ENCODE measurements at places on chromosomes 13 and 19.

DNA sequence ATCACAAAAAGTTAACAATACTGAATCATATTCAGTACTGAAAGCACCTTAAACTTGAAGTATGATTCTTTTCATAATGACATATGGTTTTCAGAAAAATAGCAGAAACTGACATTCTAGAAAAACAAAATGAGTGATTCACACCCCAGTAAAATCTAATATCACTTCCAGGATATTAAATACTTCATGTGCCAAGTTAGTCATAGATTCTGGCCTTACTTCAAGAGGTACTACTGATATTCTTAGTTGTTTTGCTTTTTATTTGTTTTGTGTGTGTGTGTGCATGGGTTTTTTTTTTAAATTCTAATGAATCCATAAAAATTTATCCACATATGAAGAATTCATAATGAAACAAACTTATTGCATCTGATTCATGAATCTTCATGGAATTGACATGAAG lies 207.9 kb upstream of the UFM1 start:
- no peak for DNase-seq

DNA sequence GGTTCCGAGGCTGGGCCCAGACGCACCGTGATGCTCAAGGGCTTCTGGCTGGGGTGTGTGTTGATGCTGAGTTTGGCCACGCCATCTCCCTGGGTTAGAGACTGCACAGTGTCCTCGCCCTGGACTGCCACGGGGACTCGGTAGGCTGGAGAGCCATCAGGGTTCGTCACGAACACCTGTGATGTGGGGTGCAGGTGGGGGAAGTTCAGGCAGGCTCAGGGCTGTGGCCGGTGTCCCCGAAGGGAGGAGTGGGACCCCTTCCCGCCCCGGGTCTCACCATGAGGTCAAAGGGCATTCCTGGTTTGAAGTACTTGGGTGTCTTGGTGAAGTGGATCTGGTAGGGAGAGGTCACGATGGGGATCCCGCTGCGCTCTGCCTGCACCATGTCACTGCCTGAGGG lies 8.2 kb downstream of the C3 start:
- no peak for DNase-seq

GRCh38 chr13:26074706-26075105 lies 22.9 kb upstream of the SHISA2 start:
- DNase-seq: no peak

- no peak for DNase-seq
Observed at GRCh38 chr13:94966422-94966955, 254.1 kb upstream of the SOX21 start.

GRCh38 chr13:42968906-42969305 lies 23.1 kb downstream of the EPSTI1 start:
- no peak for DNase-seq

DNA sequence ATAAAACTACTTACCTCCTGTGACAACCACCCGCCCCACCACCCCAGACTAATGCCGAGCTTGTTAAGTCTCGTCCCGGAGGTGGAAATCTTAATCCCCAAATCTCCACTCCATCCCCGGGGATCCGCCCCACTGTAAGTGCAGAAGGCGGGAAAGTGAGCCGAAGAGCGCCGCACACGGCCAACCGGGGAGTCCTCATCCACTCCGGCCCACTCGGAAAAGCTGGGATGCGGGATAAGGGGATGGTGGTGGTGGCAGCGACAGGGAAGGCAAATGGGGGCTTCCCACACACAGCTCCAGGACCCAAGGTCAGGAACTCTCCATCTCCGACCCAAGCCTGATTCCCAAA lies 621 bp downstream of the FBL start:
- DNase-seq: peak; percentile 5

GRCh38 chr19:28235606-28236125 lies 977.3 kb downstream of the UQCRFS1 start:
- DNase-seq: no peak

GRCh38 chr13:36273431-36273830 lies 24.2 kb downstream of the CCDC169 start:
- no peak for DNase-seq

DNA sequence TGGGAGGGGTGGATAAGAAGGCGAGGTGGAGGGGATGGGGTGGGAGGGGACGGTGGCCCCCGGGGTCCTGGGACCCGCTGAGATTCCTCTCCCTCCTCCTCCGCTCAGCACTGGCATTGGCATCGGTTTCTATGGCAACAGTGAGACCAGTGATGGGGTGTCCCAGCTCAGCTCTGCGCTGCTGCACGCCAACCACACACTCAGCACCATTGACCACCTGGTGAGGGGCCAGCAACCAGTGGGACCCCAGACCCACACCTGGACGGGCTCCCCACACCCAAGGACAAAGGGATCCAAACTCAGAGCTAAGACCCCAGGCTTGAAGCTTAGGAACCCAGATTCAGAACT lies 5.9 kb downstream of the TTYH1 start:
- DNase-seq: no peak

DNA sequence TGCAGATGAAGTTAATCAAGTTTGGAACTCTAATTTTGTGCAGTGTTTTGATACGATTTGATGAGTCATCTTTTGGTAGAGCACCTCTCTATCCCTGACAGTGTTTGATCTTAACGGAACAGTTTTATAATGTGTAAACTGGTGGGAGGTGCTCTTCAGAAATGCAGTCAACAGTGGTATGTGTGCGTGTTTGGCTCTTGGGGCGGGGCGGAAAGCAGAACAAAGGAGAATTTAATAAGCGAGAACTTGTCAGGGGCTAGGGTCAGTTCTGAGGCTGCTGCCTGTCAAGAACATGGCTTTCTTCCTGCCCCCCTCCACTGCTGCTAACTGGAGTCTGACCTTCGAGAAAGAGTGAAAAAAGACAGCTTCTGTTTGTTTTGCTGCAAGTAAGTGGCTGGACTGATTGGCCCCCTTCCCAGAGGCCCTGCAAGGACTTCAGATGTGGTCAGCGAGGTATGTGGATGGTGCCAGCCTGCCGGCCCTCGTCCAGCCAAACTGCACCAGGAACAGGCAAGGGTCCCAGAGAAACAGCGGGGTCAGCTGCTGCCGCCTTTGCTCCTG lies 40.8 kb downstream of the BBC3 start:
- DNase-seq: no peak

DNA sequence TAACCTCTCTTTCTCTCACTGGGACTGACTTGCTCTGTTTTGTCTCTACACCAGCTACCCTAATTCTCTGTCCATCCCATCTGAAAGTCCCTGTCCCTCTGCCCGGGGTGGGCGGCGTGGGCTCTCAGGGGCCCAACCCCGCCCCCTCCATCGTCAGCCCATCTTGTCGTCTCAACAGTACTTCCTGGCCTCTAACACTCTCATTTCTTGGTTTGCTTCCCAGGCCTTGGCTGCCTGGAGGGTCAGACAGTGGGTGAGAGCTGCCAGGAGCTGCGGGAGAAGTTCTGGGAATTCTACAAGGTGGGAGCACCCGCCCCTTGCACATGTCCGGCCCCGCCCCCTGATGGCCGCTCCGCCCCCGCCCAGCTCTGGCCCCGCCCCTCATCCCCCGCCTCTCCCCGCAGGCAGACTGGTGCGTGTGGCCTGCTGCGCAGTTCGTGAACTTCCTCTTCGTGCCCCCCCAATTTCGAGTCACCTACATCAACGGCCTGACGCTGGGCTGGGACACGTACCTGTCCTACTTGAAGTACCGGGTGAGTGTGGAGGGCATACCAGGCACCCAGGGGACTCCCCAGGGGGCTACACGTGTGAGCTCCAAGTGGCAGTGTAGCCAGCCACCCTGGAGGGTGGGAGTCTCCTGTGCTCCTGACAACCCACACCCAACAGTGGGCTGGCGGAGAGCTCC lies 1.7 kb downstream of the MPV17L2 start:
- DNase-seq: no peak

- DNase-seq: peak; percentile 45
Observed at GRCh38 chr13:52975161-52975560, 53.5 kb upstream of the OLFM4 start.

DNA sequence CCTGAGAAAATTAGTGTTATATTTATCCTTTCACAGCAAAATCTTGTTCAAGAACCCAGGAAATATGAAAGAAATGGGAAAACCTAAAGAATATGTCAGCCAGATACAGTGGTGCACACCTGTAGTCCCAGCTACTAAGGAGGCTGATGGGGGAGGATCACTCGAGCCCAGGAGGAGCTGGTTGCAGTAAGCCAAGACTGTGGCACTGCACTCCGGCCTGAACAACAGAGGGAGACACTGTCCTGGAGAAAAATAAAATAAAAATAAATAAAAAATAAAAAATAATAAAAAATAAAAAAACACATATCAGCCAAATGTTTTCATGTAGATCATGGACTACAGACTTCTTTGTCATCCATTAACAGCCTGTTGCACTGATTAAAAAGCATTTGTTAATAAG lies 244.8 kb upstream of the KLHL1 start:
- no peak for DNase-seq

- DNase-seq: no peak
Observed at GRCh38 chr19:7788178-7788932, 25.3 kb downstream of the CLEC4M start.

DNA sequence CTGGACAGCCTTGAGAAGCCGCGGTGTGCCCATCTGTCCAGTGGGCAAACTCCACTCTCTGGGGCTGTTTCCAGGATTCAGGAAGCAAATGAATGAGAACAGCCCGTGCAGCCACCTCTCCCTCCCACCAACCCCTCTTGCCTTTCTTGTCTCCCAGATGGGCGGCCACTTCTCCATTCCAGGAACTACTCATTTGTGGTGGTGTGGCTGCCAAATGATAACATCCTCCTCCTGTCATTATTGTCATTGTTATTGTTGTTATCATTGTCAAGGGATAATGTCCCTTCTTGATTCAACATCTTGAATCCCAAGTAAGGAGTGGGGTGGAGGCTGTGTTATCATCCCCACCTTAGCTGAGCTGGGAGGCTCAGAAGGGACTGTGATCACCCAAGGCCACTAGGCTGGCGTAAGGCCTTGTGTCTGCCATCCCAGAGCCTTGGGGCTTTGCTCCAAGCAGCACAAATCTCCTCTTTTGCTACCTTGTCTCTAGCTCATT lies 1.6 kb downstream of the DNM2 start:
- DNase-seq: no peak

DNA sequence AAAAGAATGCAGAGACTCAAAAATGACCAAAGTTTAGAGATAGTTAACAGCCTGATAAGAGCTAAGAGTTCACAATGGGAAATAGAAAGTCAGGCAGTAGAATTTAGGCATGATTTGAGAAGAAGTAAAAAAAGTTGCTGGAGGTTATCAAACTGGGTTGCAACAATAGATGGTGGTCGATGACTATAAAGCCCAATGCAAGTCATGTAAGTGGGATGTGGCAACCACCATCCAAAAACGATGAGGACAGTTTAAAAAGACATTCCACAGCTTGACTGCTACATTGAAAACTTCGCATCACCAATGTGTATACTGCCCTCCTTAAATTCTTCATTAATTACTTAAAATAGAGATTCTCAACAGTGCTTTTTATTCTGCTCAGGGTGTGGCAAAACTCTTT lies 19.7 kb downstream of the ELF1 start:
- no peak for DNase-seq

DNA sequence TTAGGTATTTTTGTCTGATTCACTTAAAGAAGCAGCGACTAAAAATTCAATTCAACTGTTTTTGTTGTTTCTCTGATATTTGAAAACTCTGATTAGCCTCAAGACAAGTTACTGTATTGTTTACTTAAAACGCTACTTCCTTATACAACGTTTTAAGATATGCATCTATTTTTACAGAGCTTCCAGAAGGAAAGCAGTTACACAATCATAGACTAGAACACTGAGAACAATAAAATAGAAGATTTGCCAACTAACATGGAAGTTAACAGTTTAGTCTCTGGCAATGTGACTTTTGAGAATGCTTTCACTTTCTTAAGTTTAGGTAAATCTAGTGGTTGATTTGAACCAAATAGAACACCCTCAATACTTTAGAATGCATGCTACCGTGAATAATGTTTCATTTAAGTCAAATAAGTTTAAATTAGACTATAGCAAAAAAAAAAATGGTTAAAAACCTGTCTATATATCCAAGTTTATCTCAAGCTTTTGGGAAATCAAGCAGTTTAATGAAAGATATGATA lies 614.8 kb downstream of the DACH1 start:
- no peak for DNase-seq

DNA sequence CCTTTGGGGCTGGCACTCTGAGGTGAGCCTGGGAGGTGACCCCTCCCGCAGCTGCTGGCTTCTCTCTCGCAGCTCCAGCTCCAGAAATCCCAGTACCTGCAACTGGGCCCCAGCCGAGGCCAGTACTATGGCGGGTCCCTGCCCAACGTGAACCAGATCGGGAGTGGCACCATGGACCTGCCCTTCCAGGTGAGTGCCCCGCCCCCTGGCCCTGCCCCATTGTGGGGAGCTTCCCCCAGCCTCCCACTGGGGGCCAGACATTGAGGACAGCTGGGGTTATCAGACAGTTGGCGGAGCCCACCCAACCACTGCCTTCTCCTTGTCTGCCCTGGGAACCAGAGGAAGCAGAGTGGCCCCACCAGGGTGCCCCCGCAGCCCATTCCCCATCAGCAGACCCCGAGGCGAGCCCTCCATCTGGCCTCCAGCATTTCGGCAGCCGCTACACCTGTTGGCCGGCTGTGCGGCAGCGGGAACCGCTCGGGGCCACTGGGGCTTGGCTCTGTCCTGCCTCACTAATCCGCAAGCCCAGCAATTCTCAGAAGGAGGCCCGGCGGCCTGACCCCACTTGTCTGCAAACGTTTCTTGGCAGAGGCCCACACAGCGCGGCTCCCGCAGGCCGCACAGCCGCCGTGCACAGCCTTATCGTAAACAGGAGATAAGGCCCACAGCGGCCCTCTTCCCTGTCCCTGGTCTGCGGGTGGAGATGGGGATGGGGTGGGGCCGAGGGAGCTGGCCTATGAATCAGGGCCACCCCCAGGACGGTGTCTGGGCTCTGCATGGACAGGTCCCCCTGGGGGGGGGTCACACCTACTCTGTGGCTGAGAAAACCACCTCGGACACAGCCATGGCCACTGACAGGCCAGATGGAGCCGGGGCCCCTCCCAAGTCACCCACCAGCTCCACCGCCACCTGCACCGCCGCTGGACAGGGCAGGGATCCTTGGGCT lies 48.0 kb downstream of the COMP start:
- no peak for DNase-seq

- peak; percentile 40 for DNase-seq
Observed at GRCh38 chr19:49212016-49212701, 54.6 kb downstream of the TRPM4 start.

- DNase-seq: no peak
Observed at GRCh38 chr19:7823686-7824301, 6.2 kb upstream of the EVI5L start.

DNA sequence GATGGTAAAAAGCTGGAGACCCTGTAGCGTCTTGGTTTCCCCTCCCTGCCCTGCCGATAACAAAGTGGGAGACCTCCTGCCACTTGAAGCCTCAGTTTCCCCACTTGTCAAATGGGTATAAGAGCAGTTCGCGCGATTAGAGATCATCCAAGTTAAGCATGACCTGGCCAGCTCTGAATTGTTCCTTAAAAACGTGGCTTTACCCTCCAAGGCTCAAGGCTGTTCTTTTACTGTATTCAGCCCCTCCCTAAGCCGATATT lies 421 bp downstream of the TNPO2 start:
- DNase-seq: no peak

Measured in NCI-H1694 (cell line).